ENCODE measurements at places on chromosomes 7 and 10. TPM values are rescaled to one million over a fixed set of nuclear protein-coding genes. Genes with fewer than 3 reads are reported as not detected.

The GPRIN2 gene
- 4.3 TPM for total RNA-seq

The CAMK1D gene
- 4.8 TPM for total RNA-seq

The FGFBP3 gene
- 3.4 TPM for total RNA-seq

The CREB3L2 gene
- 34.1 TPM for total RNA-seq

The XRCC2 gene
- total RNA-seq = 0.91 TPM

All from prostate gland (tissue), 2 donors.